ENCODE measurements at places on chromosomes 3 and 15. TPM values are rescaled to one million over a fixed set of nuclear protein-coding genes. Genes with fewer than 3 reads are reported as not detected.

The HOMER2 gene
- total RNA-seq, result 6.3 TPM

The PIF1 gene
- 45.8 TPM for total RNA-seq

The CADPS gene
- not detected for total RNA-seq

DNA sequence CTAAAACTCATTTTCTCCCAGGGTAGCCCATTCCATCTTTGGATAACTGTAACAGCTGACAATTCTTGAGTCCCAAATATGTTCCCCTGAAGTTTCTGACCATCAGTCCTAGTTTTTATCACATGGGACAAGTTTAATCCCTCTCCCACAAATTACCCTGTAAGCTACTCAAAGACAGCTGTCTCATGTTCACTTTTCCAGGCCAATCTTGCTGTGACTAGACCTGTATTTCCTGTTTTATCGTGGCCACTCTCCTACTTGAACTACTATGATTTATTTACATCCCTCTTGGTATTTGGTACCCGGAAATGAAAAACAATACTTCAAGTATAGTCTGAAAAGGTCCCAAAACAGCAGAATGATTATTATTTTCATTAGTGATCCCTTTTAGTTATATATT lies 95.1 kb upstream of the MEX3B start:
- no peak for DNase-seq

DNA sequence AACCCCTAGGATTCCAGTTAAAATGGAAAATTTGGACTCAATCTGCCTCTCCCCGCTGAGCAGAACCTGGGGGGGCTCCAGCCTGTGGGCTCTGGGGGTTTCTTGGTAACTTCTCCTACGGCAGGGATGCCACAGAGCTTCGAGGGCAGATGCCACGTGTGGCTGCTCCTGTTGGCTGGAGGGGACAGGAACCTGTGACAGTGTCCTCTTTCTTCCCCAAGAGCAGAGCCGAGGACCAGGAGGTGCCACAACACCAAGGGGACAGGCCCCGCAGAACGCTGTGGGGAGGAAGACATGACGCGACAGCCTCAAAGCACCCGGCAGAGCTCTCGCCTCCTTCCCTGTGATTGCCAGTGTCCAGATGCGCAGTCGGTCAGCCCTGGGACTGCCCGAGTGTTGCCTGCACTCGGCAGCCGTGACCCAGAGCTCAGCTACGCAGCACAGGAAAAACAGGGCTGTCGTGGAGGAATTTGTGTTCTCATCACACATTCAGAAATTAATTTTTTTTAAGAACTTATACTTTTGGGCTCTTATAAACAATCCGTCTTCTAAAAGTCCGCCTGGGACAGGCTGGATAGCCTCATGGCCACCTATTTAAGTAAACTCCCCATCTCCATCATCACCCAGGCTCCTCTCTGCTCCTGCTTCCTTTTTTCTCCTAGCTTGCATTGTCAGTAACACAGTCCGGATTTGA lies 131.9 kb upstream of the MEF2A start:
- peak; percentile 27 for DNase-seq

DNA sequence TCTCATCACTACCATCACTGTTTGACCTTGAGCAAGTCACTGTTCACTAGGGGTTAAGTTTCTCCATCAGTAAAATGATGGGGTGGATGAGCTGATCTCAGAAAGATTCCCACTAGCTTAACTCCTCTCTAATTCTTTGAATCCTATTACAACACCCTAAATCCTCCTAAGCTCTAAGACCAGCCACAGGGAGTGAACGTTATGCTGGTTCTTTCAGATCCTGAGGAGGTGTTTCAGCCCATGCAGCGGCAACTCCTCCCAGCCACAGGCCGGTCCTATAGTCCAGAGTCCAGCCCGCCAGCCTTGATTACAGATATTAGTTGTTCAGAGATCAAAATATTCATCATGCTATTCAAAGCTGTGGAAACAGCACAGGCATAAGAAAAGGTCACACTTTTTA lies 15.1 kb downstream of the MB21D2 start:
- no peak for DNase-seq

GRCh38 chr3:170491901-170492300 lies 73.2 kb downstream of the CLDN11 start:
- DNase-seq, result no peak

DNA sequence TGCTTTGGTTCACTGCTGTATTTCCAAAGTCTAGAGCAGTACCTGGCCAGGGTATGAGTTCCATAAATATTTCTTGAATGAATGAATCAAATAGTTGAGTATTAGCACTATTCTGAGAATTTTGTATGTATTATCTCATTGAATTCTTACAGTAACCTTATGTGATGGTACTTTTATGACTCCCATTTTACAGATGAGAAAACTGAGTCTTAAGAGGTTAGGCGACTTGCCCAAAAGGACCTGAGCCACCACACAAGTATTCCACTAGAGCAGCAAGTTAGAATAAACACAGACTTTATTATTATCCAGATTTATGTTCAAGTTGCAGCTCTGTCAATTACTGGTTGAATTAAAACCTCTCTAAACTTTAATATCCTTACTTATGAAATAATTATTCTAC lies 29.4 kb downstream of the CRTC3 start:
- no peak for DNase-seq
